ENCODE measurements at places on chromosomes 13 and 19.
A peak's percentile ranks its signal among the peaks of the same experiment; 100 is the strongest.

DNA sequence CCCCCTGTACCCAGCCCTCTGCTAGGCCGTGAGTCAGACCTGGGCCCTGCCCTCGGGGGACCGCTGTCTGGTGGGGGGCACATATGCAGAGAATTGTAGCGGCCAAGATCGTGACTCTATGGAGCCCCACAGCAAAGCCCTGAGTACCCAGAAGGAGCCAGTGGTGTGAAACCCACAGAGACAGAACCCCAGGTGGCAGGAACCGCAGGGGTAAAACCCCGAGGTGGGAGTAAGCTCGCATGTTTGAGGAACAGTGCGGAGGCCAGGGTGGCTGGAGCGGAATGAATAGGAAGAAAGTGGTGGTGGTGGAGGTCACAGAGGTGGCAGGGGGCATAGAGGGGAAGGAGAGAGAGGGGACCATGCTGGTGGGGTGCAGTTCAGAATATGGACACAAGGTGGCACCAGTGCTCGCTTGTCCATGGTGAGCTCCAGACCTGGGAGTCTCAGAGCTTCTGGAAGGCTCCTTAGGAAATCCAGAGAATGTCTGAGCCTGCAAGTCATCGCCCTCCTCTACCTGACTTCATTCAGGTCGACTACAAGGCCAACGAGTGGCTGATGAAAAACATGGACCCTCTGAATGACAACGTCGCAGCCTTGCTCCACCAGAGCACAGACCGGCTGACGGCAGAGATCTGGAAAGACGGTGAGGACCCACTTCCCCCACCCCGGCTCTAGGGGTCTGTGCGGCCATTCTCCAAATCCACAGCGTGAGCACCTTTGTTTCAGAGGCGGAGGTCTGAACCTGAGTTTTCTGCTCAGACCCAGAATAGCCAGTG lies 48.9 kb downstream of the MYH14 start:
- DNase-seq = peak; percentile 33

DNA sequence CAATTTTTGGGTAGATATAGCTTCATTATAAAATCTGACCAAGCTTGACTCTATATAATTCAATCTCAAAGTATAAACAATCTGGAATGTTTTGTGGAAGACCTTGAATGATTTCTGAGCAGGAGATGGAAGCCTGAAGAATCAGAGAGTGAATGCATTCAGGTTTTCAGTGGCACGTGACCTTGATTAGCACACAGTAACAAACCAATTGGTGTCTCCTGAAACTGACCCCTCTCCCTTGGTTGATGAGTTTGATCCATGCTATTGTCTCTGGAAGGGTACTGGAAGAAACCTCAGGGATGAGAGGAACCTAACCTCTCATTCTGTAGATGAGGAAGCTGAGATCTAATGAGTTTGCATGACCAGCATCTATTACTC lies 39.6 kb downstream of the PCDH8 start:
- no peak for DNase-seq

DNA sequence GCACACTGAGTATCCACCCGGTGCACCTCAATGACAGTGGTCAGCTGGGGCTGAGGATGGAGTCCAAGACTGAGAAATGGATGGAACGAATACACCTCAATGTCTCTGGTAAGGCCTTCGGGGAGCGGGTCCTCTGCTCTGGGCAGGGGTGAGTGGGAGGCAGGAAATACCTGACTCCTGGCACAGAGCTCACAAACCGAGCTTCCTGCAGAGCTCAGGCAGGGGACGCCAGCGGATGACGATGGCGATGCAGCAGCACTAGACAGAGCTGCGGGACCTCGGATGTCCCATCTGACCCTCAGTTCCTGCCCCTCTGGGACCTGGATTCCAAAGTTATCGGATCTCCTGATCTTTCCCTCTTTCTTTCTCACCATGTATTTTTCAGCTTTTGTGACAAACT lies 3.8 kb downstream of the CD22 start:
- DNase-seq = no peak

GRCh38 chr19:2208975-2209374 lies 27.2 kb downstream of the PLEKHJ1 start:
- no peak for DNase-seq

DNA sequence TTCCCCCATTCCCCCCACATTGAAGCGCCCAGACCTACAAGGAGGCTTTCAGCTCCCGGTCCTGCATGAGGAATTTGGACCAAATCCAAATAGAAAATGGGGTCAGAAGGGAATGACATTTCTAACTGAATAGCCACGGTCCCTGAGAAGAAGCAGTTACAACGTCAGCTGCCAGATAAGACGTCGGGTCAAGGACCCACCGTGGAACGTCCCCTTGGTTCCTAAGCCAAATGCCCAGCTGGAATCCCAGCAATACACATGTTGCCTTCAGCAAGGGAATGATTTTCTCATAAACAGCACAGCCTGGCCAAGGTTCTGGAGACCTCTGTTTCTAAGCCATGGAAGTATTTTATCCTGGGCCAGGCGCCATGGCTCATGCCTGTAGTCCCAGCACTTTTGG lies 109.1 kb upstream of the PEG3 start:
- DNase-seq = no peak

DNA sequence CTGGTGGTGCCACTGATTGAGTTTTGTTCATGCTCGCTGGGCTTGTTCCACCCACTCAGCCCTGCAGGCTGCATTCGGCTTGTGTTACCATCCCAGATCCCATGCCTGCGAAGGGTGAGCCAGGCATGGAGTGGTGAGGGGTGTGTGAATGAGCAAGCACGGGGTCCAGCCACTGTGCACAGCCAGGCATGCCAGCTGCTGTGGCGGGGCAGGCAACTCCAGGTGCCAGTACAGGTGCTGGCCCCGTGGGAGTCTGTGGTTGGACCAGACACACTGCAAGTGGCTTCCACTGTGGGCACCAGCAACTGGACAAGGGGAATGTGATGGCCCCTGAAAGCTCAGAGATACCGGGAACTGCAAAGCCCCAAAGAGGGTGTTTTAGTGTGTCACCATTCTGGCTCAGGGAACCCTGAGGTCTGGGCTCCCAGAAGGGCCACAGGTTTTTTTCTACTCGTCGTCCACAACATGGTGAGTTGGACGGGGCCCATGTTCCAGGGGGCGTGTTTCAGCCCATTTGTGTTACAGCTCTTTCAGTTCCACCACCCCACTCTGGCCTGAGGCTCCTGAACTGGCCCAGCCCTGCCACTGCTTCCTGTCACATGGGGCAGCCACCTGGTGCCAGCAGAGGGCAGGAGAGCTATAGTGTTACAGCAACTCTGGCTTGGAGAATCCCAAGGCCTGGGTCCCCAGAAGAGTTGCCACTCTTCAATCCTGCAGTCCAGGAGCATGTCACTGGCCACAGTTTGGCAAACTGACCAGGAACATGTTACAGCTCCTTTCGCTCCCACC lies 217.0 kb upstream of the OBI1 start:
- DNase-seq = no peak

GRCh38 chr13:111911754-111912452 lies 155.0 kb upstream of the SOX1 start:
- no peak for DNase-seq
